SW 1271 (cell line): ENCODE measurements at places on chromosomes 16 and 17.
A peak's percentile ranks its signal among the peaks of the same experiment; 100 is the strongest.

- DNase-seq = no peak
Observed at GRCh38 chr16:4263504-4264436, 9.1 kb downstream of the TFAP4 start.

DNA sequence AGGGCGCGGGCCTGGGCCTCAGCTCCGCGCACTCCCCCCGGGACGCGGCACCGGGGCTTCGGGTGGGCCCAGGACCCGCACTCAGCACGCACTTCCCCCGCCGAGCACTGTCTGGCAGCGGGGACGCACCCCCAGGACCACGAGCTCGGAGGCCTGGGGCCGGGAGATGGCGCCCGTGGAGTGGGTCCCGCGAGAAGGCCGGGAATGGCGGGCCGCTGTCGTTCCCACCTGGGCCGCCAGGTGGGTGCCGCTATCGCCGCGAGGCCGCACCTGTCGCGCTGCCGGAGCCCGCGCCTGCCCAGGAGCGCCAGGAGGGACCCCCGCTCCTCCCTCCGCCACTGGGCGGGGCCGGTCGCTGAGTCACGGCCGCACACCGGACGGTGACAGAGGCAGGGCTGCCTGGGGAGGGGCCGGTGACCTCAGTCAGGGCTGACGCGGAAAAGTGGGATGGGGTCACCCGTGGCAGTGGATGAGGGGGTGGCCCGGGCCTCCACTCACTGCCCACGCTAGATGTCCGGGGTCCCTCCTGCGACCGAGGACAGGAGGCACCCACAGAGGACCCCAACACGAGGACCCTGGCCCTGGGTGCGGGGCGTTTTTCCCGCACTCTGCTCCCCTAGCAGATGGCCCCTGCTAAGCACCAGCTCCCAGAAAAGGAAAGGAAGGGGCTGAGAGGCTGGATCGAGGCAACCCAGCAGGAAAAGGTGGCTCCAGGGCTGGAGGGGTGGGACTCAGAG, 6.9 kb upstream of the ACTG1 start:
- no peak for DNase-seq

DNA sequence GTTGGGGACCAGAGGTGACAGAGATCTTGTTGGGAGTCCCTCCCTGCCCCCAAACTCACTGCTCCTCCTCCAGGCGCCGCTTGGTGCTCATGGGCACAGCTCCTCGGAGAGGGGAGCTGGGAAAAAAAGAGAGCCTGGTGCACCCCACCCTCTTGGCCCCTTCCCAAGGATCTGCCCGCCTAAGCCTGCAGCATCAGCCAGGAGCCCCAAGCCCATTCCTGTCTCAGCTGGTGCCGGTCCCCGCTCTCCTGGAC, 400 bp downstream of the HCFC1R1 start:
- peak; percentile 76 for DNase-seq

- no peak for DNase-seq
Observed at GRCh38 chr17:31079731-31080130, 15.0 kb upstream of the NF1 start.

- DNase-seq = no peak
Observed at GRCh38 chr17:73943416-73944110, 259.9 kb upstream of the RPL38 start.

DNA sequence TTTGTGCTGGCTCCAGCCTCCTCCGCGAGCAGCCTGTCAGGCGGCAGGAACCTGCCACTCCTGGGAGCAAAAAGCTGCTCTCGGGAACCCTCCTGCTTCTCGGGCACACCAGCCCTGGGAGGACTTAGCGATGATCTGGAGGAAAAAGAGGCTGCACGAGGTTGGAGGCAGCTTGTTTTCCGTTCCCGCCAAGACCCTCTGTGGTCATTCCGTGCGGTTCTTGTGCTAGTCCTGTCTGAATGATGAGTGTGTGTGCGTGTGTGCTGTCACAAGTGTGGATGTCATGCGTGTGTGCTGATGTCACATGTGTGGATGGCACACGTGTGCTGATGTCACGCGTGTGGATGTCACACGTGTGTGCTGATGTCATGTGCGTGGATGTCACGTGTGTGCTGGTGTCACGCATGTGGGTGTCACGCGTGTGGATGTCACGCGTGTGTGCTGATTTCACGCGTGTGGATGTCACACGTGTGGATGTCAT, 150.0 kb downstream of the NPIPB11 start:
- DNase-seq = no peak

DNA sequence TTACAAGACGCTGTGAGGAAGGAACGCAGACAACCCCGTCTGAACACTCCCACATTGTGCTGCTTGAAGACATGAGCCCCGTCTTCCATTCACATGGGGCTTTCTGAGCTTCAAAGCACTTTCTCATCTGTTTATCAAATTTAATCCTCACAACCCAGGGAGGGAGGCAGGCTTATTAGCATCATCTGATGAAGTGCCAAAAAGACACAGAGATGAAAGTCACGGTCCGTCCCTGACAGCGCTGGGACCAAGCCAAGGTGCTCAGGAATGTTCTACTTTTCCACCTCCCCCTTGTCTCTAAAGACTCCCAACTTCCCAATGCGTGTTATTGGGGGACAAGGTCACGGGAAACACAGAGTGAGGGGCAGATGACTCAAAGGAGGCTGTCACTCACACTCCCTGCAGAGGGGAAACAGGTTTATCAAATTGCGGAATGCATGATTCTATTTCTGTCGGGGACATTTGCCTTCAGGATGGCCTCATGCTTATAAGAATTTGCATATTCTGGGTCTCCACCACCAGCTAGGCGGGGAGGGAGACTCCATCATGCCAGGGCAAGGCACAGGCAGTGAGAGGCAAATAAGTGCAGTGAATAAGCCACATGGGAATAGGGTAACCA, 10.7 kb downstream of the XYLT1 start:
- no peak for DNase-seq

DNA sequence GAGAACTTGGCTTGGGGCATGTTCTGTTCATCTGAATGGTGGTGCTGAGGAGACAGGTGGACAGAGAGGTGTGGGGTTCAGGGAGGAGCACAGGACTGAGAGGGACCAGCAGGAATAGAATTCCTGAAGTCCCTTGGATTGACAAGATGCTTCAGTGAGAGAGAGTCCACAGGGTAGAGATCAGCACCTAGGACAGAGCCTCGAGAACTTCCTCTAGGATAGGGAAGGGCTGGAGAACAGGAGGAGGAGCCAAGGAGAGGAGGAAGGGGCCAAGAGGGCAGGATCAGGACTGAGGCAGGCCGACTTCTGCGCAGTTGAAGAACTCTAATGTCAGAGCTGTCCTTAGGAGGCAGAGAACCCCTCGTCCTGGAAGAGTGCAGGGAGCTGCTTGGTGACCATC, 138.4 kb downstream of the PRKCB start:
- no peak for DNase-seq

DNA sequence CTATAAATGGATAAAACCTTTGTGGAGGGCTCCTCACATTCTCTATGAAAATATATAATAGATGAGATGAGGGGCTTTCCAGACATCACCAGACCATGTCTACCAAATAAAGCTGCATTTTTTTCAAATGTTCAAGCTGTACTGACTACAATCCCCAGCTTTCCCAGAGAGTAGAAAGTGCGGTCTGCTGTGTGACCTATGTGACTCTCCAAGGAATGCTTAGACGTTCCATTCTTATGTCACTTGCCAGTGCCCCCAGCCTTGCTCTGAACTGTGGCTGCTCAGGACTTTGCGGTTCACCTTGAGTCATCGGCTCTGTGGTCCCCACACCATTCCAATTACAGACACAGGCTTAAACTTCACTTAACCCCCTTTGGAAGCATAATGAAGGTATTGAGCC, 47.8 kb upstream of the SCNN1B start:
- no peak for DNase-seq

- no peak for DNase-seq
Observed at GRCh38 chr16:74472010-74472409, 50.7 kb upstream of the CLEC18B start.

GRCh38 chr17:72642720-72643119, 449.8 kb downstream of the SLC39A11 start:
- DNase-seq = no peak

- DNase-seq = no peak
Observed at GRCh38 chr16:17493012-17493411, 22.3 kb upstream of the XYLT1 start.

GRCh38 chr16:34802848-34803599, 1343.6 kb downstream of the TP53TG3F start:
- DNase-seq = no peak

GRCh38 chr17:78637146-78637545, 60.0 kb upstream of the DNAH17 start:
- no peak for DNase-seq

GRCh38 chr16:31477220-31478216, 5.4 kb upstream of the SLC5A2 start:
- DNase-seq = no peak

DNA sequence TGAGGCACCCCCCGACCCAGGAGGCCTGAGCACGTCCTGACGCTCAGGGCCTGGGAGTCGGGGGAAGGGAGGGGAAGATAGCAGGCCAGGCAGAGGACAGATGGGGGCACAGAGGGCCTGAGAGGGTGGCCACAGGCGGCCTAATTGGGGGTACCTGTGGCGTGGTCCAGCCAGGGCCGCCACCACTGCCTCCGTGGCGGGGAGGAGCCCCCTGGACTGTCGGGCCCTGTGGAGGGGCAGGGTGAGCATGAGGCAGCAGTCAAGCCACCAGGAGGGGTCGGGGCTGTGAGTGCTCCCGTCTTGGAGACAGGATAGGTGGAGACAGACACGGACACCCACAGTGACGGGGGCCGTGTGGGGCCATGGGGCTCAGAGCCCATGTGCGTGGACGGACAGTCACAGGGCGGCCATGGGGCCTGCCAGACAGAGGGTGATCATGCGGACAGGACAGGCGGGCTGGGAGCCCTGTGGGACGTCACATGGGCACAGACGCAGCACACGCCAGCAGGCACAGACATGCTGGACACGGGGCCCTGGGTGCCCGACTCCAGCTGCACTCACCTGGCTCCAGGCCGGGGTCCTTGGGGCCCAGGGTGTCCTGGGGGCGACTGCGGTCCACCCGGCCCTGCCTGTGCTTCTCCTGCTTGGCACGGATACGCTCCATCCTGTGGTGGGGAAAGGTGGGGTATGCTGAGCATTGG, 18.7 kb downstream of the CTU2 start:
- DNase-seq = no peak

- no peak for DNase-seq
Observed at GRCh38 chr17:75610103-75610984, 22.7 kb downstream of the MYO15B start.

- no peak for DNase-seq
Observed at GRCh38 chr17:30235386-30236296, at the start of gene SLC6A4. SLC6A4 (minus strand) TSS chr17:30235697; CDS start chr17:30221958, 13,739 bp downstream.

GRCh38 chr17:42111871-42112551, 503 bp downstream of the DHX58 start:
- peak; percentile 37 for DNase-seq

GRCh38 chr17:12712941-12713340, 47.3 kb downstream of the MYOCD start:
- DNase-seq = no peak

DNA sequence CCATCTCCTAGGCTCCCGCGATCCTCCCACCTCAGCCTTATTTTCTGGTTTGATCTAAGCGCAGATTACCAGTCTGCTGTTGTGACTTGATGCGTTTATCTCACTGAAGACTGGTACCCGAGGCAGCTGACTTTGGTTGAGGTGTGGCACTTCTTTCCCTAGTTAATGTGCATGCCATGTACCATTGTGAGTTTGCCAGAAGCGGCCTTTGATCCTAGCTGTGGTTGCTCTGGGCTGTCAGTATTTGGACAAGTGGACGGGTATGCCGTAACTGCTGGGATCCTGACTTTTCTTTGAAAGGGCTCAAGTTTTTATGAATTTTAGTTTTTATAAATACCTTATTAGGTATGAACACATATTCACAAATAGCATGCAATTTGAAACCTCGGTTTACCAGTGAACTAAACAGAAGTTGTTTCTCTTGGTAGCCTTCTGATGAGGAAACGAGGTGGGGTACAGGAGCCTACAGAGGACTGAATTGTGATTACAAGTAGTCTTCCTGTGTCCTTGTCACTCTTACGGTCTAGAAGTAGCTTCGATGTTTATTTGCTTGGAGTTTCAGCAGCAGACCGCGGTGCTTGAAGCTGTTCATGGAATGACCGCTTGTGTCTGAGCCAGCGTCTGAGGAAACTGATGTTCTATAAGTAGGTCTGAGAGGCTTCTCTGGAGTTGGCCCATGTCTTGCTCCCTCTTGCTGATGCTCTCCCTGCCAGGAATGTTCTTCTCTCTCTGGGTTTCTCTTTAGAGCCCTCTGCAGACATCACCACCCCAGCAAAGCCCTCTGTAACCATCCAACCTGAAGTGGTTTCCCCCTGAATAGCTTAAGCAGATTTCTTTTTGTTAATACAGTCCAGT, 40.0 kb downstream of the SEC14L1 start:
- DNase-seq = no peak
